Cerebellar cortex (tissue), 1 donor: ENCODE measurements at places on chromosomes 16 and 17.

DNA sequence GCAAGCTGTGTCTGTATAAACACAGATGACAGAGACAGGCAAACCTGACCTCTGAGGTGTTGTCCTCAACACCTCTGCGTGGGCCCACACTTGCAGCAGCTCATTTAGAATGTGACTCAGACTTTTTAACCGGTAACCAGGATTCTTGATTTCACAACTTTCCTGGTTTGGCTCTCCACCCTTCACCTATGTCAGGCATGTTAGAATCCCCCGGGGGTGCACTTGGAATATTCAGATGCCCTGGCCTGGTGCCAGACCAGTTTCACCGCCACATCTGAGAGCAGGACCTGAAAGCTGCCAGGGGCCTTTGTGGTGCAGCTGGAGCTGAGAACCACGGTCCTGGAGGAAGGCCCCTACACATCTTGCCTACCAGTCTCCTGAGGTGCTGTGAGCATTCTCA, 4.8 kb downstream of the DHODH start:
- no peak for DNase-seq

DNA sequence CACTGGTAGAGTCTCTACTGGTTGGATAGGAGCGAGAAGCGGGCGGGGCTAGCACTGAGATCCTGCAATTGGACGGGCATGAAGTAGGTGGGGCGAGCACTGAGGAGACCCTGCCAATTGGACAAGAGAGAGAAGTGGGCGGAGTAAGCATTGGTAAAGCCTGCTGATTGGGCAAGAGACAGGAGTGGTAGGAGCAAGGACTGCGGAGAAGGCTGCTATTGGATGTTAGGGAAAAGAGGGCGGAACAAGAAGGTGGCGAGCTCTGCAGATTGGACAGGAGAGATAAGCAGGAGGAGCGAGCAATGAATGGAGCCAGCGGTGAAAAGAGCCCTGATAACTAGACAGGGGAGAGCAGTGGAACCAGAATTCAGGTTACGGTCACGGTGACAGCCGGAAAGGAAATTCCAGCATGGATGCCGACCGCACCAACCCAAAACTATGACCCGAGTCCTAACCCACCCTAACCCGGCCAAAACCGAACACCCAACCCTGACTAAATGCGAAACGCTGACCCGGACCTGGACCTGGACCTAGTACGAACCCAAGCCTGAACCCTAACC, 4.8 kb downstream of the SCGB1C2 start:
- peak; percentile 45 for DNase-seq

DNA sequence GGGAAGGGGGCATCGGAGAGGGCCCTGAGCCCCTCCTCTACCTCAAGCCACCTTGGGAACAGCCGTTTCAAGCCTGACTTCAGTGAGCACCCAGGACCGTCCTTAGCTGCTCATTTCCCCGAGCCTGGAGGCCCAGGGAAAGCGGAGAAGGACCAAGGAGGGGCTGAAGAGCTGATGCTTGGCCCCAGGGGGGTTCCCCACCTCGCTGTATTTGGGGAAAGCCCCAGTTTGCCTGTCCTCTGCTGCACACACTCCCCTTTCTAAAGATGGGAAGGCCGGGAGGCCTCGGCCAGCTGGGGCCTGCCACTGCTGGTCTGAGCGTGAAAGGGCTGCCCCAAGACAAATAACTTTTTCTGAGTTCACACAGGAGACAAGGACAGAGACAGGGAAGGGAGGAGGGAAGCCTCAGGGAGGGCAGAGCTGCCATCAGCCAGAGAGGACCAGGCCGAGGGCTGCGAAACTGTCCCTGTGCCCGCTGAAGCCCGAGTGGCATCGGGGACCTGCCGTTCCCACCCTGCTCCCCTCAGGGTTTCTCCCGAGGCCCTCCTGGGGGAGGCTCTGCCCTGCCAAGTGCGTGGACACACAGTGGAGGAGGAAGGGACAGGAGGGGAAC, 11.6 kb downstream of the ZACN start:
- no peak for DNase-seq

GRCh38 chr17:64938925-64939474, 19.7 kb upstream of the LRRC37A3 start:
- DNase-seq, result peak; percentile 16

GRCh38 chr17:36934144-36934691, 3.1 kb upstream of the LHX1 start:
- DNase-seq, result peak; percentile 89

- no peak for DNase-seq
Observed at GRCh38 chr16:66899310-66899944, 19.1 kb downstream of the PDP2 start.

- DNase-seq, result no peak
Observed at GRCh38 chr16:85385463-85386331, 227.4 kb upstream of the GSE1 start.

DNA sequence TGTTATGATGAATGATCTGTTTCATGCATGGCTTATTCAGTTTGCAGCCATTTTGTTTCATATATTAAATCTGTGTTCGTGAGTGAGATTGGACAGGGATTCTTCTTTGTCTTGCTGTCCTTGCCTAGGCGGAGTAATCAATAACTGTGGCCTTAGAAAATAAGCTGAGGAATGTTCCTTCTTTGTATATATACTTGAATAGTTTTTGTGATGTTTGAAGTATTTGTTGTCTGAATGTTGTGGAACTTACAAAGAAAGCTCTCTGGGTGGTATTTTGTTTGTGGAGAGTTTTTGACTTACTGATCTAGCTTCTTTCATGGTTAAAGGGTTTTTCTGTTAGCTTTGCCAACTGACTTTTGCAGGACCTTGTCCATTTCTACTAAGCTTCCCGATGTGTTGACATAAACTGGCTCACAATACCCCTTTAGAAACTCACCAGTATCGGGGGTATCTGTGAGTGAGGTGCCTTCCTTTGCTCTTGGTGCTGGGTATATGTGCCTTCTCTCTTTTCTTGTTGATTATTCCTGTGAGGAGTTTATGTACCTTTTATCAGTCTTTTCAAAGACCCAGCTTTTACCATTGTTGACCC, 166.2 kb downstream of the RPTOR start:
- DNase-seq, result no peak

DNA sequence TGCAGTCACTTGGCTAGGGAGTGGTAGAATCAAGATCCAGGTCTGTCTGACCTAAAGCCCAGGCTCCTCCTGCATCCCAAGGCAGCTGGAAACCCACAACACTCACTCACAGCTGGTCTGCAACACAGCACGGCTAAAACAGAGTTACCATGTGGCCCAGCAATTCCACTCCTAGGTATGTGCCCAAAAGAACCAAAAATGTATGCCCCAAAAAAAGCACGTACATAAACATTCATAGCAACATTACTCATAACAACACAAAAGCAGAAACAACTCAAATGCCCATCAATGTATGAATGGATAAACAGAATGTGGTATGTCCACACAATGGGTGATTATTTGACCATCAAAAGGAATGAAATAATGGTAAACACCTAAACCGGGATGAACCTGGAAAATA, 8.9 kb downstream of the TVP23A start:
- no peak for DNase-seq

- DNase-seq, result peak; percentile 23
Observed at GRCh38 chr16:66858740-66859396, 14.7 kb downstream of the CA7 start.

DNA sequence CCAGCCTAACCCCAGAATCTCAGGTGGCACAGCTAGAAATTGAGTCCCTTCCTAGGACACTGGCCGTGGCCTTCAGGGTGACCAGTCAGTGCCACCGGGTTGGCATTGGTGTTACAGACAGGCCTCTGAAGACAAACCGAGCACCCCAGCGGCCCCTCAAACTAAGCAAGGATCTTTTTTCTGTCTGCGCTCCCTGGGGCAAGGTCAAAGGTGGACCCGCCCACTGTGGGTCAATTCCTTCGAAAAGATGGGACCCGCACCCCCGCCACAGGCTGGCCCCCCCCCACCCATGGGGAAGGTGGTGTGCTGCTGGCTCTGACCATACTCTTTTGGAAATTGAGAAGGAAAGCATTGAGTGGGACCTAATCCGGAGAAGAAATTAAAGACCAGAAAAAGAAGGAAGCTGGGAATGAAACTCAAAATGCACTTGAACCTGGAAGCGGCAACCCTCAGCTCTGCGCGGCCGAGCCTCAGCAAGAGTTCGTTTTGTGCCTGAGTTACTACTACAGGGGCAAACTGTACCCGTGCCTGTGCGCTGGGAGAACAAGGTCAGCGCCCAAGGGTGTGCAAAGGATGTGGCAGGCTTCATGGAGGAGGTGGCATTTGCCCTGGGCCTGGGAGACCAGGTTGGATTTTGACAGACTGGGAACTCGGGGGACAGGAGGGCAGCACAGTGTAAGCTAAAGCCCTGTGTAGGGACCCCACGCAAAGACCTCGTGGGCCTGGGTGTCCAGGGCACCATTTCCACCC, 20.4 kb downstream of the TMC6 start:
- no peak for DNase-seq

- no peak for DNase-seq
Observed at GRCh38 chr17:42052346-42052877, 2.0 kb upstream of the C17orf113 start.

DNA sequence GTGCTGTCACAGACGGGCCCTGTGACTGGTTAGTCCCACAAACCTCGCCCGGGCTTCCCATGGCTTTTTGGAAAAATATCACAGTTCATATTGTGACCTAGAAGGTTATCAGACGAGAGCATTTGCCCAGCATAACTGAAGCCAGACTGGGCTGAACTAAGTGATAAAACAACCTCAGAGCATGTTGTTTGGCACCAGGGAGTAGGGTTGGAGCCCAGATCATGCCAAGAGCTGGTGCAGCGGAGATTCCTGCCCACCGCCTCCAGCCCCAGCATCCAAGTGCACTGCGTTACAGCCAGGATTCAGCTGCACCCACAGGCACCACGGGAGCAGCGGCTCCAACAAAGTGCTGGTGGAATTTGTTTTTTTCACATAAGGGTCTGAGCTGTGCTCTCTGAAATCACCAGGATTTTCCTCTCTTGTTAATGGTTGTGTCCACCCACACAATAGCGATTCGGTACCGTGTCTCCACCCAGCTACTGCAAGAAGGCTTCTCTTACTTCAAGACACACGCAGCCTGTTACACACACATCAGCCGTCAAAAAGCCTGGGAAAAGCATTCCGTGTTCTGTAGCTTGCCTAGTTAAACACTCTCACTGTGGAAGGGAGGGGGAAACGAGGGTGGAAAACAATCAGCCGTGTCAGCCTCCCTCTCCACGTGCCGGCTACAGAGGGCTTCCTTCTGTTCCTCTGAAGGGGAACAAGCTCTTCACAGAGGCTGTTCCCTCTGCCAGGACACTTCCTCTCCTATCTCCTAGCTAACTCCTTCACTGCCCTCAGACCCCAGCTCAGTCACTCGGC, 273.8 kb downstream of the C16orf95 start:
- DNase-seq, result peak; percentile 57

- no peak for DNase-seq
Observed at GRCh38 chr17:47989700-47990099, 18.8 kb downstream of the CDK5RAP3 start.
